ENCODE measurements at places on chromosomes 2 and 18.

DNA sequence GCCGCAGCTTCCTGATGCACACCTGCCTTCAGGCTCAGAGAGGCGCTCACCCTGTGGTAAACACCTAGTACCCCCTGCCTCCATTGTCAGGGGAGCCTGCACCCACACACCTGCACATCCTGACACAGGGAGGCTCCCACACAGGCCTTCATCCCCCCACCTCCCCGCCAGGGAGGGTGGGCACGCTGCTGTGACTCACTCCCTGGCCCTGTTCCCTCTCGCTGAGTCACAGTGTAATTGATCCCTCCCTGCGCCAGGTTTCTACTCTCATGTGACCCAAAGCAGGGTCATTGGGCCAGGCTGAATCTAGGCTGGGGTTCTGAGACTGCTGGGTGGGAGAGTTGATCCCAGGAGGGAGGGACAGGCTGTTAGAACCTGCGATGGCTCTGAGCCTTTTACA is 8.5 kb upstream of the CELF4 start:
- DNase-seq, result no peak

DNA sequence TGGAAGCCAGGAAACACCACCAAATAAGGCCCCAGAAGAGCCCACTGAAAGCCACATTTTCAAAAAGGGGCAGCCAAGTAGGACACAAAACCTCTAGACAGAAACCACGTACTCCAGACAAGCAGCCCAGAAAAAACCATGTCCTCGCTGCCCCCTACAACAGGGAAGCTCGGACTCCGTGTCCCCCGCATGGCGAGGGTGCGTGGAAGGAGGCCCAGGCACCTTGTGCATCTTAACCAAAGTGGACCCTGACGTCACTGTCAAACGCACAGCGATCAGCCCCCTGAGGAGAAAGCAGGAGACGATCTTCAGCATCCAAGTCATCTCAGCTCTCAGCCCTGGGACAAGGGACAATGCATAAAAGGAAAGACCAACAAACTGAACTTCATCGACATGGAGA is 168.4 kb downstream of the EIPR1 start:
- no peak for DNase-seq

- no peak for DNase-seq
These were observed 1.6 kb downstream of the TBR1 start for GRCh38 chr2:161417438-161418274.

DNA sequence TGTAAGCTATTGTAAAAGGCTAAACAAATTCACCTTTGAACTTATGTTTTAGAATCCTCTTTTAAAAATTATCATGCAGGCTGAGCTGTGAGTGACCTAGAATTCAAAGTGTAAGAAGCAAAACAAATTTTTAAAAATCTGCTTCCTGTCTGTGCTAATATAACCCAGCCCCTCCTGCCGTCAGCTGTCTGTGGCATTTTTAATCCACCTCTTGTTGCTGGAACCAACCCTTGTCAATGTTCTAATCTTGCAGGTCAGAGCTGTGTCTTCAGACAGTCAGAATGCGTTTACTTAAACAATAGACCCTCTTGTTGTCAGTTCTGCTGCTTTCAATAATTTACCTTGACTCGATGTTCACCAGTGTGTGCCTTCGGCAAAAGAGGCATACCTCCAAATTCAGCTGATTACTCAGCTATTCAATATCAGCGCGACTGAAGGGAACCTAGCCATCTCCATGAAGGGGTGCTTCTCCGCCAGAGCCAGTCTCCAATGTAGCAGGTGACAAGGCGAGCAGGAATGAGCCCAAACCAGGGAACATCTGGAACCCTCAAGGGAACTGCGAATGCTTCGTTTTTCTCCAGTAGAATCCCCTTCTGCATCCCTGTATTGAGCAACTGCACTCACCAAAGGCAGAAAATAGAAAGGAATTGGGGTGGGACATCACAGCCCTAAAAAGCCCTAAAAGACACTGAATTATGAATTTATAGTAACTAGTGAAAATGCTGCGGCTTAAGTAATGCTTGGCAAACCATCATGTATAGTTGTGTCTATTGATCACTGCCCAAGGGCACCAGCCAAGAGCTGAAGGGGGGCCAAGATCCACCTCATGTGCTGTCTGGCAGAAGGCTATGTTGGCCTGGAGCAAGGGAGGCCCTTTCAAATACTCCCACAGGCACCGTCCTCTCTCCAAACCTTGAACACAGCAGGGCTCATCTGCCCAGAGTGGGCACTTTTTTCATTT is 62.5 kb downstream of the LYPD6B start:
- no peak for DNase-seq

DNA sequence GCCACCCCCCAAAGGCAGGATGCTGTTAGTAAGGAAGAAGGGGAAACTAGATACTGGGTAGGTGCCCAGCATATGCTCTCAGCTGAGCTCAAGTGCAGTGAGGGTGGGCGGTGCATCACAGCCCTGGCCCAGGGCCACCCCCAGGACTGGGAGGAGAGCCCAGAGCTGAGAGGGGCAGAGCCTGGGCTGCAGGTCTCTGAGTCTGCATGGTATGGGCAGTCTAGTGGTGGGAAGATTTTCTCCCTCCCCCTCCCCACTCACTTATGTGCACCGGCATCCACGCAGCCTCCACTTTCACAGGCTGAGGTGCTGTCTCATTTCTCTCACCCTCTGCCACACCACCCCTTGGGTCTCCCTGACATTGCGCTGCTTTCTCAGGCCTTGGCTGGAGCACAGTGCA is 48.5 kb upstream of the CAB39 start:
- no peak for DNase-seq

DNA sequence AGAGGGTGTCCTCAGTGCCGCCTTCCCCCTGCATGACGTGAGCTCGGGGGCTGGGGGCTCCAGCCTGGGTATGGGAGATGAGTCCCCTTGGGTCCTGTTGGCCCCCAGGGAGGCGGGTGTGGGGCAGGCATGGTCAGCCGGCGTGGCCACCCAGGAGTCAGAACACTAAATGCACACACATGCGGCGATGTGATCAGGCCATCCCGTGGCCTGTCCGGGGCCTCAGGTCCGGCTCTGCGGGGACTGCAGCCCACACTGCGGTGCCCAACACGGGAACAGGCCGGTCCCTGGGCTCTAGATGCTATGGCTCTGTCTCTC is 13.8 kb downstream of the ANO7 start:
- DNase-seq, result no peak

GRCh38 chr2:37589298-37589697 is 82.1 kb downstream of the CDC42EP3 start:
- DNase-seq, result no peak

DNA sequence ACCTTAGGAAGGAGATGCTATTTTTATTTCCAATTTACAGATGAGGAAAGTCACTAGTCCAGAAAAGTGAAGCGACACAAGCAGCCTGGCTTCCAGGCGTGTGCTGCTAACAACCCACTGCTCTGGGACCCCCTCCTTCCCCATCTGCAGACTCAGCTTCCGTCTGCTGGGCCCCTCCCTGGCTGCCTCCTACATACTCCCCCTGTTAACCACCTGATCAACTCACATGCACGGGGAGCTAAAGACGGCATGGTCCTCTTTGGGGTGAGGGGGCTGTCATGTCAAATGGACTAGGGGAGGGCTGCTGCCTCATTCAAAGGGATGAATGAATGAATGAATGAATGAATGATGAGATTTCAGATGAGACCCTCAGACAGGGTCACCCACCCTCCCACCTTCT is 184.2 kb downstream of the CTIF start:
- DNase-seq, result no peak

- DNase-seq, result no peak
These were observed 37.0 kb downstream of the GCG start for GRCh38 chr2:162115076-162115475.

All from activated CD4-positive, alpha-beta T cell treated with anti-CD3 and anti-CD28 coated beads, Interleukin-2, amount 50 U/mL, for 4 hours (primary cell).